CD4-positive, alpha-beta T cell treated with Interleukin-12 subunit alpha and Interleukin-12 subunit beta, for 1 hour (primary cell): ENCODE measurements at places on chromosomes 16 and 17.

DNA sequence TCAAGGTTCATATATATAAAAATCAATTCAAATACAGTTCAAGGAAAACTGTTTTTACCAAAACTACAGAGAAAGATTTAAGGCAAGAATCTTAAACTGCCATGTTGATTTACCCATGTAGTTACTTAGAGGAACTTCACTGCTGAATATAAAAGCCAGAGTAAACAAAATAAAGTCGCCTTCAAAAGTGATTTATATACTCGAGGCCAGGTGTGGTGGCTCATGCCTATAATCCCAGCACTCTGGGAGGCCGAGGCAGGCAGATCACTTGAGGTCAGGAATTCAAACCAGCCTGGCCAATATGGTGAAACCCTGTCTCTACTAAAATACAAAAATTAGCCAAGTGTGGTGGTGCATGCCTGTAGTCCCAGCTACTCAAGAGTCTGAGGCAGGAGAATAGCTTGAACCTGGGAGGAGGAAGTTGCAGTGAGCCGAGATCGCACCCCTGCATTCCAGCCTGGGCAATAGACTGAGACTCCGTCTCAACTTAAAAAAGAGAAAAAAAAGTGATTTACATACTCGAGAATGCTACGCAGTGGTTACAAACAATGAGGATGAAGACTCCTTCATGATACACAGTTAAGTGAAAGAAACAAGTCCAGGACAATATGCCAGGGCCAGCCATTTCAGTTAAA is 54.1 kb upstream of the CNEP1R1 start:
- no peak for DNase-seq

DNA sequence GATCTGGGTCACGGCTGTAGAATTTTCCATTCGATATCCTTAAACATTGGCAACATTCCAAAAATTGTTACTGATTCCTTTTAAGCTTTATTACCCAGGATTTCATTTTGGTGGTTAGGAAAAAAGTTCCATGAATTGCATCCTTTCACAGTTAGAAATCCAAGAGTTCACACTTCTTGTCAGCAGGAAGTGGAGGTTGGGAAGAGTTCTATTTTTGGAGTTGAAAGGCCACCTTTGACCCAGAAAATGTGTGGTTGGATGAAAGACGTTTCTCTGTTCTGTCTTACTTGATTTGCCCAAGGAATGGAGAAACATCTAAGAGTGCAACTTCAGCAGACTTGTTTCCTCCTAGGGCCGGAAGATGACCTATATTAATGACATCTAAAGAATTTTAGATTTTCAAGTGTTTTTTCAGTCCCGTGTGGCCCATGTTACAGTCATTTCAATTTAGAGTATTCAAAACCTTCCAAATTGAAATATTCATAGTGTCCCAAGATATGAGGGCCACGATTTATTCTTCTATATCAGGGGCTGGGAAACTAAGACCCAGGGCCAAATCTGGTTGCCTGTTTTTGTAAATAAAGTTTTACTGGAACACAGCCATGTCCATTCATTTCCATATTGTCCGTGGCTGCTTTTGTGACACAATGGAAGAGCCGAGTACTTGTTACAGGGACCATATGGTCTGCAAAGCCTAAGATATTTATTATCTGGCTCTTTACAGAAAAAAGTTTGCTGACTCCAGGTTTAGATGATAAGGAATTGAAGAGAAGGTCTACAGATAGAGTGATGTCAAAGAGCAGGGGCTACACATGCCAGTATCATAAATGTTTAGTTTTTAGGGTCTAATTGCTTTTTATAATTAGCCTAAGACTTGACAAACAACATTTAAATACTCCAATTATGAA is 50.2 kb downstream of the CDK5R1 start:
- DNase-seq, result no peak

- no peak for DNase-seq
Measured at GRCh38 chr16:17276010-17276530, 194.7 kb downstream of the XYLT1 start.

DNA sequence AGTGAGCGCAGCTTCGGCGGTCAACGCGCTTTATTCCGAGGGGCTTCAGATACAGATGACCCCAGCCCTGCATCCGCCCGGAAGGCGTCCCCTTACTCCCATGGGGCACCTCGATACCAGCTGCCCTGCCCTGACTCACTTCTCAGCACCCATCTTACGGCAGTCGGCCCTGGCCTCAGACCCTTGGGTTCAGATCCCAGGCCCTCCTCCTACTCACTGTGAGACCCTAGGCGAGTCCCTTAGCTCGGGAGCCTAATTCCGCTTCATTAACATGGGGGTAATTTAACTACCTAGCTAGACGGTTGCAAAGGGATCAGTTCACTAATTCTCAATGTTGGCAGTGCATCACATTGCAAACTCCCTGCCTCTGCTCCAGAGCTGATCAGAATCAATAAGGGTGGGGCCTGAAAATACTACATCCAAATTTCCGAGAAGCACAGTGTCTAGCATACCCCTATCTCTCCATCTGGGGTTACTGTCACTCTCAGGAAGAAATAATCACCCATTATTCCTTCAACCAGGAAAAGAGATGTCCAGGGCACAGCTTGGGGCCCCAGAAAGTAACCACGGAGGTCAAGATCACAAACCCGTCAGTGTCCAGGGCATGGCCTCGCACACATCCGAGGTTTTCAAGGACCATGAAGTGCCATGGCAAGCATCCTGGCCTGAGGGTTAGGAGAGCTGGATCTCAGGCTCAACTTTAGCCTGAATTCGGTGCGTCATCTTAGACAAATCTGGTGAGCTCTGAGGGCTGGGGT is 415 bp upstream of the FLOT2 start:
- no peak for DNase-seq

DNA sequence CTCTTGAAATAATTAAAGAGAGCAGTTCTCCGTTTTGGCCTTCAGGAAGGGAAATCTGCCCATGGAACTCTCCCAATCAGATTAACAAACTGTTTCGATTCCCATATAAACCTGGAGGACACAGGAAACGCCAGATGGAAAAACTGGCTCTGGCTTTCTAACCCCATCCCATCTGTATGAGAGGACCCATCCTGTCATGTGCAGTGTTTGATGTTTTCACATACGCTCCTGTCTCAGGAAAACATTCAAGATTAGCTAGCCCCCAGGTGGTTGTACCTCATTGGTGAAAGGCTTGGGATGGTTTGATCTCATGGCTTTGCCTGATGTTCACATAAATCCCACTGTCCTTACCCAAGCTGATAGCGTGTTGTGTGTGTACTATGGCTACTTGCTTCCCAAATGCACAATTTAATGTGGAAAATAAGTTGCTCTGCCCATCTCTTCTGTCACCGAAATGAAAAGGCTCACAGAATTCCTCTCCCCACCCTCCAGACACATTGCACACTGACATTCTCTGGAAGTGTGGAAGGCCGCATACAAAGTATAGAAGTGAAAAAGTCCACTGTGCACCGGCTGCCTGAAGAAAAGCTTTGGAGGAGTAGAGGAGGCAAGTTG is 18.2 kb upstream of the ERN1 start:
- DNase-seq, result no peak

GRCh38 chr16:80040814-80041213 is 440.3 kb upstream of the MAF start:
- DNase-seq, result no peak

GRCh38 chr17:34820922-34821321 is 140.3 kb downstream of the CCT6B start:
- no peak for DNase-seq

DNA sequence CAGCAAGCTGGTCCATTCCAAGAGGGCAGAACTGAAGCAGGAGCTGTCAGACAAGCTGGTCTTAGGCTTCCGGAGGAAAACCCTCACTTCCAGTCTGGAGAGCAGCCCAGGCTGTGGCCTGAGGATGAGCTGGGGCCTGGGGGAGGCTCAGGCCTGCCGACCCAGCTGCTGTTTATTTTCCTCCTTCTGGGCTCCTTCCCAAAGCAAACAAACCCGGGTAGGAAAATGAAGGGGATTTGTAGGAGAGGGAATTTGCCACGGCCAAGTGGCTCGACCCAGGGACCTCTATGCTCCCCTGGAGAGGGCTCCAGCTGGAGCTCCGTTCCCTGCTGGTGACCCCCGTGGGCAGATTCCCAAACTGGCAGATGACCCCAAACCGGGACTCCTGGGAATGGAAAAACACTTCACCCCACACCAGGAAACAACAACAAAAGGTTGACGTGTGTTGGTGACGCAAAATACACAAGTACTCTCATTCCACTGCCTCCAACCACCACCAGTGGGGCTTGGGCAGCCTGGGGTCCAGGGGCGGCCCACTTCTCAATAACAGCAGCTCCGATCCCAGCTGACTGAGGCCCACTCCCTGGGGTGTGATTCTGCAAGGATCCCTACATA is 8.8 kb downstream of the JUP start:
- no peak for DNase-seq

DNA sequence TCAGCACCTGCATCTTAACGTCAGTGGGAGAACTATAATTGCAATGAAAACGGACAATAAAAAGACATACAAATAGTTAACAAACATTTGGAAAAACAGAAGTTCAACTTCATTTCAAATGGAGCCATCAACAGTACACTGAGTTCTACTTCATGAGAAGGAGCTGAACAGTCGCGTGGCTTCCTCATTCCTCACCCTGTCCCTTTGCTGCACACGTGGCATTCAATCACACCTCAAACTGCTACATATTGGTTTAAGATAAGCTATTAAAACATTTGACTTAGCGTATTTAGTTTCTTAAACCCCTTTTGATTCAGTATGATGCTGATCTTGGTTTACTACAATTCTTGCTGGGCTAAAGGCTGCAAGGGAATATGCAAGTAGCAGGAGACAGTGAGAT is 76.8 kb downstream of the CDK5R1 start:
- DNase-seq, result no peak

DNA sequence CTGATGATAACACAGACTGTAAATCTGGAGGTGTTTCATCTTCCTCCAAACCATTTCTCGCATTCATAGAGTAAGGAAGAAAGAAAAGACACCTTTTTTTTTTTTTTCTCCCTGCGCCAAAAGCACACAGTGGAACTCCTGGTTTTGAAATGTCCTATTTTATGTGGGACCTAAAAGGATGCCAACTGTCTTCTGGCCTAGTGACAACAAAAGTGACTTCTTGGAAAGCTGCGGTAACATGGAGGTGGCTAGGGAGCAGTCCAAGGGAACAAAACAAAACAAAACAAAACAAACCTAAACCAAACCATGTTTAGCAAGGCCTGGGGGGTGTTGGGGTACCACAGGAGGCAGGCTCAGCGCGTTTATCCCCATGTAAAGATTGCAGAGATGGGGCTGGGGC is 174.8 kb downstream of the XYLT1 start:
- DNase-seq, result no peak

- DNase-seq, result no peak
Measured at GRCh38 chr16:89120921-89121351, 27.3 kb downstream of the ACSF3 start.

DNA sequence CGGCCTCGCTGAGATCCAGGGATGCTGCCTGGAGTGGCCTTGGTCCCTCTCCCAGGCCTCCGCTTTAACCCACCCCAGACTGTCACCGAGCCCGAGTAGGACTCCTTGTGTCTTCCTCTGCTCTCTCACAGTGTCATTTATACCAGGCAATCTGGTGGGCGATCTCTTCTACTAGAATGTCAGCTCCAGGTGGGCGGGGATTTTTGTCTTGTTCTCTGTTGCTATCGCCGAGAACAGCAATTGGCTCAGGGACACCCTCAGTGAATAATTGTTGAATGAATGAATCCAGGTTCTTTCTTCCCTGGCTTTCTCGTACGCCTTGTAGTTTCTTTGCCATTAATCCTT is 591 bp downstream of the DHX38 start:
- no peak for DNase-seq

DNA sequence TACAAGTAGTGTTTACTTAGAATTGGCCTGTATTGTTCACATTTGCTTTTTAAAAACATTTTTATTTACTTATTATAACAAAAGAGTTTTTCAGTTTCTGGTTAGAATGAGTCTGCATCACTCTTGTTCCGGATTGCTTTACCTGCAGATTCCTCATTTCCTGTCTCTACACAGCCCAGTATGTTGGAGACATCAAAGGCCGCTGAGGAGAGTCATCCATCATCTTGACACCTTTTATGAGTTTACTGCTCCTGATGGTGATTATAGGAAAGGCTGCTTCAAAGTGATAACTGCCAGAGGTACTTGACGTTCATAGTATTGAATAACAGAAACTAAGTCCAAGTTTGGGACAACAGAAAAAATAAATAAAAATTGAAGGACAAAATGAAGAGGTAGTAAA is 490.5 kb upstream of the CA10 start:
- DNase-seq, result no peak

DNA sequence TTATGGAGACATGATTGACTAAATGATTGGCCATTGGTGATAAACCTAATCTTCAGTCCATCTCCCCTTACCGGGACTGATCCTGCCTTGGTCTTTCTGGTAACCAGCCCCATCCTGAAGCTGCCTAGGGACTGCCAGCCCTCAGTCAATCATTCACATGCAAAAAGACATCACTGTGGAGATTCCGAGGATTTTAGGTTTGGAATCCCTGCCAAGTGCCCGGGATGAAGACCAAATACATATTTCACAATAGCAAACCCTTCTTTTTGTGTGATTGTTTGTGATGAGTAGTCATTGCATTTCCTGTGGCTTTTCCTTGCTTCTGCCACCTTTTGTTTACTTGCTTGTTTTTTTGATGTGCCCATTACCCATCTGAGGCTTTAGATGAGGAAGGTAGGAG is 44.0 kb downstream of the EPN2 start:
- no peak for DNase-seq

GRCh38 chr17:8073627-8074484 is 13.7 kb downstream of the ALOX12B start:
- DNase-seq, result peak; percentile 90

- DNase-seq, result no peak
Measured at GRCh38 chr16:80369138-80369958, 171.4 kb upstream of the DYNLRB2 start.

GRCh38 chr17:3723556-3724377 is at the start of gene HASPIN:
TSS of gene HASPIN (plus strand) at chr17:3723903. CDS start at chr17:3723936, 33 bp downstream.
- peak; percentile 93 for DNase-seq

GRCh38 chr17:70422862-70423261 is 253.5 kb downstream of the KCNJ2 start:
- DNase-seq, result no peak

GRCh38 chr16:89918453-89919347 is at the start of gene MC1R:
TSS of gene MC1R (plus strand) at chr16:89918862. CDS start at chr16:89919259, 397 bp downstream.
- DNase-seq, result no peak

DNA sequence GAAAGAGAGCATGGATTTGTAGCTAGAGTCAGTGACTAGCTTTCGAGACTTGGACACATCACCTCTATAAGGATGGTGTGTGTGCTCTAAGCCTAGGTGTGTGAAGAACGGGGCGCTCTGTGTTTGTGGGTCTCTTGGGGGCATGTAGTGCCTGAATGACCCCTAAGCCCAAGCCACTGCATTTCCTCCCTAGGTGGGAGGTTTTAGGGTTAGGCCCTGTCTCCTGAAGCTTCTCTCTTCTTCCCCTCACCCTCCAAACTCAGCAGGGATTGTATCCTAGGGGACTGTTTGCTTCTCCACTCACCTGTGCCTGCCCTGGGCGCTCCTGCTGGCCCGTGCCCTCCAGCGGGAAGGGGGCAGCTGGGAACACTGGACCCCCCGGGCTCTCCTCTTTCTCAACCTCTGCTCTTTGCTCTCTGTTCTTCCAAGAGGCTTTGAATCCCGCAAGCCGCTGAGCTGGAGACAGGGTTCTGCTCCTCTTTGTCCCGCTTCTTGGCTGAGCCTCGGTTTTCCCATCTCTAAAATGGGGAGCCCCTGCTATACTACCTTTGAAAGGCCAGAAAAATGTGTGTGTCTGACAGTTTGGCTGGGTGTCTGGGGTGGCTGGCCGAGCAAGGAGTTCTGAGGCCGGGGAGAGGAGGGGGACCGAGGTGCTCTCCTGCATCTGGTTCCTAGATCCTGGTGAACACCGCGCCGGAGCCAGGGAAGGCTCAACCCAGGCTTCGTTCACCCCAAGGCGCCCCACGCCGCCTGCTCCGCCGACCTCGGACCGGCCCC is 810 bp downstream of the CYGB start:
- no peak for DNase-seq

- peak; percentile 47 for DNase-seq
Measured at GRCh38 chr17:76383546-76384221, 725 bp upstream of the SPHK1 start.
